ENCODE measurements at places on chromosomes 16 and 17. TPM values are rescaled to one million over a fixed set of nuclear protein-coding genes. Genes with fewer than 3 reads are reported as not detected.

CCDC144A gene
- polyA plus RNA-seq, result 15.3 TPM

DPEP1 gene
- 5.9 TPM for polyA plus RNA-seq

SULT1A3 gene
- polyA plus RNA-seq, result 6.4 TPM

PROCA1 gene
- polyA plus RNA-seq, result 7.4 TPM

KRT36 gene
- polyA plus RNA-seq, result not detected

CTNS gene
- 8.7 TPM for polyA plus RNA-seq

C16orf46 gene
- polyA plus RNA-seq, result 2.5 TPM

PLCG2 gene
- polyA plus RNA-seq, result 11.1 TPM
